ENCODE measurements at places on chromosomes 7 and 10.

GRCh38 chr7:107957436-107957835 is 45.5 kb downstream of the LAMB1 start:
- DNase-seq = no peak

- DNase-seq = no peak
These were observed 147.1 kb downstream of the NEURL1 start for GRCh38 chr10:103640436-103641181.

DNA sequence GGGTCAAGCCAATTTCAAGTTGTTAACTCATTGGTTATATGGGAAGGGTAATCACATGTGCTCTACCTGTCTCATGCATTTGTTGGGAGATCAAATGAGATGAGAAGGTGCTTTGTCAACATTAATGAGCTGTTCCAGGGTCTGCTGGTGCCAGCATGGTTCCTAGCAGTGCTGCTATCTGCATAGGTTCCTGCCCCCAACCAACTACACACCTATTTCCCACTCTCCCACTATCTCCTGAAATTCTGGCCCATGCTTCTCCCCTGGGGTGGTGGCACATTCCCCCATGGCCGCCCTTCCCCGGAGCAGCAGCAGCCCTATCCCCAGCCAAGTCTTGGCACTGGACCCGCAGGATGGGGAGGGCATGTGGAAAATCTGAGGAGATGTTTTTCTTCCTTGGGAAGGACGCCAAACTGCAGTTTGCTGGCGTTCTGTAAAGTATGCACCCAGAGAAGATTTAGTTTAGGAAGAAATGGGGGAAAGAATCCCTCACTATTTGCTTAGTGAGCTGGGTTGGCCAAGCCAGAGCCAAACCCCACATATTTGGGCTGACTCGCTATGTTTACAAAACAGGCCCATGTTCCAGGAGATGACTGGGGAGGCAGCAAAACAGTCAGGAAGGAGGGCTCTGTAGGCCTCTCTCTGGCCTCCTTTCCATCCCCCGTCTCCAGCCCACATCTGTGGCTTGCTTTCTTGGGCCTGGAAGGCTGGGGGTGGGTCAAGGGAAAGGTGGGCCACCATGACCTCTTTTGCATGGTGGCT is 42.5 kb downstream of the PPP1R3C start:
- DNase-seq = no peak

GRCh38 chr7:98878365-98879197 is at the start of gene TRRAP:
TRRAP (plus strand) TSS chr7:98878532; CDS start chr7:98881151, 2,619 bp downstream.
- peak; percentile 67 for DNase-seq

GRCh38 chr10:6406220-6407033 is 173.6 kb downstream of the PRKCQ start:
- no peak for DNase-seq

GRCh38 chr10:69904533-69904932 is 102.8 kb downstream of the COL13A1 start:
- no peak for DNase-seq
